ENCODE measurements at places on chromosomes 6 and 20.
A peak's percentile ranks its signal among the peaks of the same experiment; 100 is the strongest.

DNA sequence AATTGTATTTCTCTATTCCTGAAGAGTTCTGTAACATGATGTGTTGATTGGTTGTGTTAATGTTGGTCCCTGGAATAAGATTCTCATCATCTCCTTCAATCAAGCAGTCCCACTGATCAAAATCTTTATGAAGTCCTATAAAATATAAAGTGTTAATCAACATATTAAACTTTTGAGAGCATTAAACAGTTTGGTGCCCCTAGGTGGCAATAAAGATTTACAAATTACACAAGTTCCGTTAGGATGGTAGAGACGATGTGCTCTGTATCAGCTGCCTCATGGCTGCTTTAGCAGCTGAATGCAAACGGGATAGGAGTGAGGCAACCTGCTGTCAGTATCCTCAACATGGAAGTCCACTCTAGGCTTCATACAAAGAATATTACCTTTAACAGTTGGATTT lies 16.9 kb downstream of the TDRD6 start:
- DNase-seq, result peak; percentile 81

DNA sequence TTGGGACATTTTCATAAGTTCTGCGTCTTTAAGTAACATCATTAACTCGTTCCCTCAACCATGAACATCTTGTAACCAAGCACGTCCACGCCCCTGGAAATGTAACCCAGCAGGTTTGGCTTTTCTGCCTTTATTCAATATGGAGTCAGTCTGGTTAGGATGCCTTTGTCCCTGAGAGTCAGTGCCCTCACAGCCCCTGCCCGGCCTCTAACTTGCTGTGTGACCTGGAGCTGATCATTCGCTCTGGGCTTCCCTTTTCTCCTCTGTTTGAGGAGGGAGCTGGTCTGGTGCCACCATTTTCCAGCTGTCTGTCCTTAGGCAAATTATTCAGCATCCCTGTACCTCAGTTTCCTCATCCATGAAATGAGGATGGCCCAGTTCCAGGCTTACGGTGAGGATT lies 26.5 kb upstream of the ANGPT4 start:
- no peak for DNase-seq

DNA sequence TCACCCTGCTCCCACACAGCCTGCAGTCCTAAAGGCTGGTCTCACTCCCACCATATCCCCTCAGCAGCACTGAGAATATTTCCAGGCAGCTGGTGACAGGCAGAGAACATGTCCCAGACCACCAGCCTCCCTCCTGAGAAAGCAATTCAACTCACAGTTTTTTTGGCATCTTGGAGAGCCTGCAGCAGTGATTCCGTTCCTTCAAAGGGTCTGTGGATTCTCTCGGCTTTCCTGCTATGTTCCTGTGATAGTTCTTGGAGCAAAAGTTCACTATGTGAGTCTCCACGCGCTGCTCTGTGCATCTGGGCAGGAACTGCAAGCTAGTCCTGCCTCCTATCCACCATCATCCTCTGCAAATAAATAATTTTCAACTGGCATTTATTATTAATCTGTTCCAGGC lies 448.3 kb upstream of the HSF2 start:
- no peak for DNase-seq

DNA sequence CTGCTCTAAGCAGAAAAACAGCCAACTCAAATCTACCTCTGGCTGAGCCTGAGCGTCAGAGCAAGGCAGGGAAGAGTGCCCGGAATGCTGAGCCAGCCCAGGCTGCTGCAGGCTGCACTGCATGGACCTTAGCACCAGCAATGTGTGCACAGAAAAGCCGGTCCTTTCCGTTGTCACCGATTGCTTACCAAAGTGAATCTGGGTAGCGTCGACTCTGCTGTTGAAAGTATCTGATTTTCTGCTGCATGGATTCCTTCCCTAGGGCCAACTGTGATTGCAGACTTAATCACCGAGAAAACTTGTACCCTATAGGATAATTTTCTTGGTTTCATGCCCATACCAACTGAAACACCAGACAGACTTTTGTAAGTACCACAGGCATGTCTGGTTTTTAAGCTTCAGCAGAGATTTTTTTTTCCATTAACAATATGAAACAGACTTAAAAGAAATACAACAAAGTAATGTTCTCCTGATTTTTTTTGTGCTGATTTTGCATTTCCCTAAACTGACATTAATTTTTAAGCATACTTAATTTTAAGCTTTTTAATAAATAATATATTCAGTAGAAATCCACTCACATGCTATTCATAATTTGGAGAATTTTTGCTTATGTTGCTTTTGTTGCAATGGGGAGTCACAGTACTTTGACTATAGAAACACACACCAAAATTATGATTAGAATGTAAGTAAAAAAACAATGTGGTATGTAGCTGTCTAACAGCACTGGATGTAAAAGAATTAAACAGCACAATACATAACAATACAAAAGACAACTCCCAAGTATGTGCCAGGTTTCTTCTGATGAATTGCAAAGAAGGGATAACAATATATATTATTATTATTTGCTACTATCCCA lies 218.0 kb downstream of the THBS2 start:
- no peak for DNase-seq

DNA sequence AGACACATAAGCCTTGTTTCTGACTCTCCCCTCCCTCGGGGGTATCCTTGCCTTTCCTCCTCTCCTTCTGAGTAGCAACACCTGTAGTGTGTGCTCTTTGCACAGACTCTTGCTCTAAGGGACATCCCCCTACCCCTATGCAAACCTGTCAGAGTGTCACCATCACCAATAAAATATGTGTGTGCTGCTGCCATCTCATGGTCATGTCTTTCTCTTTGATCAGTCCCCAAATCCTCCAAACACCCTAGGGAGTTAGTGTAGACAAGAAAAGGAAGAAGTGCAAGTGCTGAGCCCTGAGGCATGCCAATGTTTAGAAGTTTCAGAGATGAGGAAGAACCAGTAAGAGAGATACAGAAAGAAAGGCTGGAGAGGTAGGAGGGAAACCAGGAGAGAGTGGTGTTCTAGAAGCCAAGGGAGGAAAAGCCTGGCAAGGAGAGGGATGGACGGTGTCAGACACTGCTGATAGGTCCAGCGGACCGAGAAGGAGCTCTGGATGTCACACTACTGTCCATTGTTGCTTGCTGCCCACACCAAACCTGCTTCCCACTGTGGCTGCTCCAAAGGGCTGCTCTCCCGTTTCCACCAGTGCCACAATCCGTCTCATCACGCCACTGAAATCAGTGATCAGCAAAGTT lies 16.4 kb downstream of the TRMT6 start:
- DNase-seq, result peak; percentile 67

DNA sequence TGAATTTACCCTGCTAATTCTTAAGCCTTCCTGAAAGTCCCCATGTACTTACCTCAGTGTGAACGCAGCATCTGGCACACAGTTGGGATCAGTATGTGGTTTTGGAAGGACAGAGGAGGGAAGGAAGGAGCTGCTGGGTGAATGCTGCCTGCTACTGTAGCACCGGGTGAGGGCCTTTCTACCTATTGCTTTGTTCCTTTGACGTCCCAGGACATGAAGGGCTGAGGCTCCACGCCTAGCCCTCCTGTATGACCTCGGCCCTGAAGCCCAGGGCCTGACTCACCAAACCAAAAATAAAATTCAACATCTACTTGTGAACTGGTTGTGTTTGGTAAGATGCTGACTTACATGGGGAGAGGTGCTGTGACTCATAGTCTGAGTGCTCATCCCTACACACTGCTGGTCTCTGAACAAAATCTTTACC lies 51.1 kb downstream of the ARID1B start:
- peak; percentile 11 for DNase-seq

DNA sequence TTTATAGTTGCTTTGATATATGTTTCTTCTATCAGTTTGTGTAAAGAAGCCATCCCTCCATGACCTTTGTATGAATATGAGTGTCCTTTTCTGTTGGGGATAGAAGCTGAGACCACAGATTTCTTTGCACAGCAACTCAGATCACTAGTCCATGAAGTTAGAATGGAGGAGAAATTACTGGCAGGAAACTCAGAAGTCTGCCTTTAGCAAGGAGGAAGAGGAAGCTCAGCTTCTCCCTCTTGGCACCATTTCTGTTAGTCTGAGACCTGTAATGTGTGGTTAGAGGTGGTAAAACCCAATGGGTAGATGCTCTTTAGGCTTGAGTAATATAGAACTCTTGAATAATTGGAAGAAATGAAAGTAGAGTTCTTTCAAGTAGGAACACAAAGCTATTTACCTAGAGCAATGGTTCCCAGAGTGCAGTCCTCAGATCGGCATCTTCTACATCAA lies 995.3 kb upstream of the FLRT3 start:
- no peak for DNase-seq

DNA sequence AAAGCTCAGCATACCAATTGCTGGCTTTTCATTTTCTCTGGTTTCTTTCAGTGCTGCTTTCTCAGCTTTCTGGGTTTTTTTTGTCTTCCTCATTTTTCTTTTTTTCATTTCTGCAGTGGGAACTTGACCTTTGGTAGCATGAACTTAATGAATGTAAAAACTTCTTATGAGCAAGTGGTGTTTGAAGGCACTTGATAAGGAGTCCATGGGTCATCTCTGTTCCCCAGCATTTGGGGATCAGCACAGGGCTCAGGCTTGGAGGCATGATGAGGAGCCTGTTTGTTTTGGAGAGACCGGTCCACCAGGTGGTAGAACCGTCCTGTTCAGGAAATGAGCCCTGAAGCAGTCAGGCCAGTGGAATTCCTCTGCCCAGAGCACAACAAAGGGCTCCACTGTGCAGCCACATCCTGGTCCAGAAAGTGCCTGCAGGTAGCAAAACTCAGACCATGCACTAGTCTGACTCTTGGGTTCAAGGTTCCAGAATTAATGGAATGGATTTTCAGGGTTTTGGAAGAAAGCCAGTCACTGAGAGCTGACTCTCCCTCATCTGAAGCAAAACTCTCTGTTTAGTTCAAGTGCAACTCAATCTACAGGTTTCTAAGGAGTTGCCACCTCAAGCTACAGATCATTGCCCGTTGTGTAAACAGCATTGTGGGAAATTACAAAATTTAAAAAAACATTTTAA lies 52.3 kb upstream of the ADGRF1 start:
- DNase-seq, result peak; percentile 69

- DNase-seq, result no peak
Observed at GRCh38 chr6:57305761-57306160, 11.7 kb upstream of the PRIM2 start.

DNA sequence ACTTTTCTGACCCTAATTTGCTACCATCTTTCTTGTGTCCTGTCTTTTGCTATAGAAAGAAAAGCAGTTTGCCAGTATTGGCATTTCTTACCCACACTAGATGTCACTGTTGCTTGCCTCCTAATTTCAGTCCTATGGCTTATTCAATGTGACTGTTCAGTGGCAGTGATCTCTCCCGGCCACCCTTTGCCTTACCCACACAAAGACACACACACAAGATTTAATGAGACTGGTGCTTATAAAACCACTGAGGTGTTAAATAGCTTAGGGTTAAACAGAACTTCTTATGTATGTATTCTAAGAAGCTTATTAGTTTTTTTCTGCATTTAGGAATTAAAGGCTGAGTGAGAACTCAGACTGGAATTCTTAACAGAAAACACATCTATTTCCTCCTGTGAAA lies 233.6 kb upstream of the ASCC3 start:
- peak; percentile 69 for DNase-seq

- DNase-seq, result no peak
Observed at GRCh38 chr20:63456429-63457284, 15.8 kb downstream of the KCNQ2 start.

DNA sequence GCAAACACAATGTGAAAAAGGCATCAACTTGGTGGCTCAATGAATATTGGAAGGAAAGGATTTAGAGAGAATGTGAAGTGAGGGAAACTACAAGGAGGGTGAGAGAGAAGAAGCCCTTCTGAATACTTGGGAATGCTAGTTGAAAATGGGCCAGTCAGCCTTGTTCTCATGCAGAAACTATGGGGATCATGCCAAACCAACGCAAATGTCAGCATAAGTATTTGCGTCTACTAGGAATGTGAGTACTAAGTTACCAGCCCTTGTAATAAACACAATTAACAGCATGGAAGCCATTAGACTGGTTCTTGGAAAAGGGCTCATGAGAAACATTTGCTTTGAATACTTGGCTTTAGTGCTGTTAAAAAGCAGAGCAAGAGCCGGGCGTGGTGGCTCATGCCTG lies 54.9 kb upstream of the AIG1 start:
- no peak for DNase-seq

- DNase-seq, result no peak
Observed at GRCh38 chr6:17768881-17769280, 62.2 kb upstream of the NUP153 start.

- no peak for DNase-seq
Observed at GRCh38 chr6:17454316-17455005, 61.1 kb downstream of the CAP2 start.

- DNase-seq, result no peak
Observed at GRCh38 chr20:13464702-13465101, 174.0 kb downstream of the TASP1 start.

DNA sequence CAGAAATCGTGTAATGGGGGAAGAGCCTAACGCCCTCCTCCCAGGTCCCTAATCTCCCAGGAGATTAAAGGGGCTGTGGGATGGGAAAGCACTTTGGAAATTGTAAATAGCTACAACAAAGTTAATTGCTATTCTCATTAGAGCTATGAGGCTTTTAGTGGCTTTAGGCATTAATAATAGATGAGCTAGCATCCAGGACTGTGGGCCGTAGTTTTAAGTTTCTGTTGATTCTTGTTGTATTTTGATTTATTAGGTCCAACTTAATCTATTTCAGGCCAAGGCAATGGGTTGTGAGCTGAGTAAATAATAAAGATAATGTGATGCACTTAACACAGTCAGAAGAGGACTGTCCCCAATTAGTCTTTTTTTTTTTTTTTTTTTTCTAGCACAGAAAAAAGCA lies 67.7 kb downstream of the ANKRD6 start:
- no peak for DNase-seq

- no peak for DNase-seq
Observed at GRCh38 chr6:5637714-5638113, 369.0 kb downstream of the NRN1 start.

GRCh38 chr6:86937219-86938079 lies at the start of gene HTR1E:
TSS of gene HTR1E (plus strand) at chr6:86937528. CDS start at chr6:87015335, 77,807 bp downstream.
- peak; percentile 78 for DNase-seq

DNA sequence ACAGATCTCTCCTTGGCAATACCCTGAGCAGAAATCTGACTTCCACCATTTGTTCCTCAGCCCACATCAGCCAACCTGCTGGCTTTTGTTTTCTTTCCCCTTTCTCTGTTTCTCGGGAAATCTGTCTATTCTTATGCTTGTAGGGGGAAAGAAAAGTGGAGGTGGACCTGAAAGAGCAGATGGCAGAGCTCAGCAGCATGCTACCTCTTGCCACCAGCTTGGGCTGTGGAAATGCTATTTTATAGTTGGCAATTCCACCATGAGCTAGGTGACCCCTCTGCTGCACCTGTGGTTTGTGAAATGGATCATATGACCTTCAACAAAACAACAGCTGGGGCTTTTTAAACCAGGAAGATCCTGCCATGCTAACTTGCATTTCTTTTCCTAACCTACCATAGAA lies 6.8 kb upstream of the SPATS1 start:
- DNase-seq, result no peak
